ENCODE measurements at places on chromosomes 7 and 10.

GRCh38 chr10:29386342-29386999 lies 97.6 kb downstream of the LYZL1 start:
- DNase-seq = no peak

- no peak for DNase-seq
Measured at GRCh38 chr10:106935978-106936451, 228.5 kb downstream of the SORCS1 start.

DNA sequence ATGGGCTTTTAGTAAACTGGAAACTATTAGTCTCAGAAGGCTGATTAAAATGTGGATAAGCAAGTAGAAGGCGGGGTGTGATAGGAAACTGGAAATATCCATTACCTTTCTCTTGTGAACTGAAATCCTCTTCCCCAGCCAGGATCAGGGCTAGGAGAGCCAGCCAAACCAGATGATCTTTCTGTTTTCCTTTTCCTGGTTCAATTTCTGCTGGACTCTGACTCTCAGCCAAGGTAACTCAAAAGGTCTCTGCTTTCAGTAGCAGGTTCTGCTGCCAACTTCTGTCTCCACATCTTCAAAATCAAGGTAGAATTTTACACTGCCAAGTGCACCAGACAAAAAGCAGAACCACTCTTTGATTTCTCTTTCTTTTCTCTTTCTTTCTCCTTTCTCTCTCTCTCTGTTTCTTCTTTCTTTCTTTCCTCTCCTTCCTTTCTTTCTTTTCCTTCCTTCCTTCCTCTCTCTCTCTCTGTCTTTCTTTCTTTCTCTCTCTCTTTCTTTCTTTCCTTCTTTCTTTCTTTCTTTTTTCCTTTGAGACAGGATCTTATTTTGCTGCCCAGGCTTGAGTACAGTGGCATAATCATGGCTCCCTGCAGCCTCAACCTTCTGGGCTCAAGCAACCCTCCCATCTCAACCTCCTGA lies 30.8 kb downstream of the OTUD1 start:
- no peak for DNase-seq

- DNase-seq = no peak
Measured at GRCh38 chr10:116364868-116365267, 40.6 kb downstream of the CCDC172 start.

DNA sequence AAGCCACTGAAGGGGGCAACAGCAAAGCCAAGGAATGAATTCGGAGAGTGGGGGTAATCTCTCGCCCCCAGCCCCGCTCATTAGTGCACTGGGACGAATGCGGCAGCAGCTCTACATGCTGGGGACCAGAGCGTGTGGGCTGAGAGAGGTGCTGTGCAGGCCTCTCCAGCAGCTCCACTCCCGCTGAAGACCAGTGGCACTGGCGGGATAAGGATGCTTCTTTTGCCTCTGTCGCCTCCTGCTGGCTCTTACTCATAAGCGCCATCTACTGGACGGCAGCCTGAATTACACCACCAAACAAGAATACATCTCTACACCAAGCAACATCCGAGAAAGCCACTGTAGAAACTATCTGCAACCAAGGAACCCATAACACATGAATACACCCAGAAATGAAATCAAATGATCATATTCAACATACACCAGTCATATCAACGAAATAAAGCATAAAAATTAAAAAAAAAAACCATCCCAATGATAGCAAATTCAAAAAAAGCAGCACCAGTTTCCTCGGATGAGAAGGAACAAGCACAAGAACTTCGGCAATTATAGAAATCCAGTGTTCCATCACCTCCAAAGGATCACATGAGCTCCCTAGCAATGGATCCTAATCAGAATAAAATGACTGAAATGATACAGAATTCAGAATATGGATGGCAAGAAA lies 79.0 kb upstream of the TMEM168 start:
- peak; percentile 31 for DNase-seq

- no peak for DNase-seq
Measured at GRCh38 chr7:1510780-1511154, 6.6 kb upstream of the INTS1 start.

DNA sequence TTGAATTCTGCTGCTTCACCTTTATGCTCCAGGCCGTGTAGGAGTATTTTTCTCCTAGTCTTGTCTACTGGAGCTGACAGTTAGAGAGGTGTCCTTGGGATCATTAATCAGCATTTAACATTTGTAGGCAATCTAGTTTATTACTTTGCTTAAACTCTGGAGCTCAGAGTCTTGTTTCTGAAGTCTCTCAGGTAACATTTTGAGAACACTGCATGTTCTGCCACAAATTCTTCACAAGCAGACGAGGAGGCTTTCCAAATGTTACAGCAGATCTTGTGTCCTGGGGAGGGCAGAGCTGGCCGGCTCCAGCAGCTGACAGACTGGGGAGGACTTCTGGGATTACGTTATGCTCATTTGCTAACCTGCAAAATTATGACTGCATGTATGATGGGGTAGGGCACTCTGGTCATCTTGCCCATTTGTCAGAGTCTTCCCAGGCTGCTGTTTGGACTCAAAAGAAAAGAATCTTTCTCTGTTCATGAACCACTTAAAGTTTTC lies 50.5 kb downstream of the GALNT17 start:
- DNase-seq = no peak

- DNase-seq = no peak
Measured at GRCh38 chr7:93212881-93213280, 13.4 kb downstream of the HEPACAM2 start.

DNA sequence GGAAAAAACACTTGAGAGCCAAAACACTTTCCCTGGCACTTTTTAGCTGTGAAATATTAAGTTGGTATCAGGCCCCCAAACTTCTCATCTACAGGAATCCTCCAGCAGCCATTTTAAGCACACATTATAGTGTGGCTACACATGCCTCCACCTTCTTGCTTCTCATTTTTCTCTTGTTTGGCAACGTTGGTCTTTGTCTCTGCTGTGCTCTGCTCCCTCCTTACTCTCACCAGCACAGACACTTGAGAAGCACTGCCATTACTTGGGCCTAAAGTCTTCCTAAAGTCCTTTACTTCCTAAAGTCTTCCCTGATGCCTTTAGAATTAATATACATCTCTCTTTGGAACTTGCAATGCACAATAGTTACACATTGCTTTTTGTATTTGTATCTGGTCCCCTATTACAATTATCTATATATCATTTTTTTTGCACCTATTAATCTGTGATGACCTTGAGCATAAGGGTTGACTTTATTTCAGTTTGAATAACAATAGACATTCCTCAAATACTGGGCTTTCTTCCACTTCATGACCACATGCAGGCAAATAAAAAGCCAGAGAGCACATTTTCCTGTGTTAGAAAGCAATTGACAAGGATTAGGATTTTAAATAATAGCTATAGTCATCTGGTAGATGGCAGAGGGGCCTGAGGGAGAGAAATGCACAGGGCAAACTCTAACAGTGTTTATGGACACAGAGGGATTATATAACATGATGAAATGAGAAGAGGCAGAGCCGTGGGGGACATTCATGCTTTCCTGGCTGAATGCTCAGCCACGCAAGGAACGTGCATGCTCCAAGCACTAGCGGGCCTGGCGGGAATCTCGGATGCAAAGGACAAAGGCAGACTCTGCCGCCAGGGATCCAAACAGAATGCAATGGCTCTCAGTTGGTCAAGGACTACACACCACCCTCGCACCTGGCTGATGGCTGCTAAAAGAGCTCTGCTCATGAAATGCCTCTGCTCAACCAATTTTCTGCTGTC lies 99.3 kb downstream of the CDC14C start:
- no peak for DNase-seq

DNA sequence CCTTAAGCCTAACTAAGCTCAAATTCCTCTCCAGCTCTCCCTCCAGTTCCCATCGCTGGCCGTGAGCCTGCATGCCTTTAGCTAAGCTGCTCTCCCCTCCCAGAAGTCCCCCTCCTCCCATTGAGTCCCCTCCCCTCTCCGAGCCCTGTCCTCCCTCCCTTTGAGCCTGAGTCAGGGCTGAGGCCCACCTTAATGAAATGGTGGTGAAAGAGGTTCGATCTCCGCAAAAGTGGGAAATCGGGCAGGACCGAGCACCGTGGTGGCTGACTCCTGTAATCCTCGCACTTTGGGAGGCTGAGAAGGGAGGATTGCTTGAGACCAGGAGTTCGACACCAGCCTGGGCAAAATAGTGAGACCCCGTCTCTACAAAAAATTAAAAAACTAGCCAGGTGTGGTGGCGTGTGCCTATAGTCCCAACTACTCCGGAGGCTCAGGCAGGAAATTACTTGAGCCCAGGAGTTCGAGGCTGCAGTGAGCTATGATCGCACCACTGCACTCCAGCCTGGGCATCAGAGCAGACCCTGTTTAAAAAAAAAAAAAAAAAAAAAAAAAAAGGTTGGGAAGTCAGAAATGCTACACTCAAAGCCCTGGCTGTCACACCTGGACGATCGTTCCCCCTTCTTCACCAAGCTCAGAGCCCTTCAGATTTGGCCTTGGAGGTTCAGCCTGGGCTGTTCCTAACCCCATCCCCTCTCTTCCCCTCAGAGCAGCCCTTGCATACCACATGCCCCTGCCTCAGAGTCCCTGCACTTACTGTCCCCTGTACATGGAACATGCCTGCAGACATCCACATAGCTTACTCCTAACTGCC lies 995 bp upstream of the CLDN3 start:
- DNase-seq = no peak

- no peak for DNase-seq
Measured at GRCh38 chr7:108662783-108663362, 93.2 kb downstream of the DNAJB9 start.

DNA sequence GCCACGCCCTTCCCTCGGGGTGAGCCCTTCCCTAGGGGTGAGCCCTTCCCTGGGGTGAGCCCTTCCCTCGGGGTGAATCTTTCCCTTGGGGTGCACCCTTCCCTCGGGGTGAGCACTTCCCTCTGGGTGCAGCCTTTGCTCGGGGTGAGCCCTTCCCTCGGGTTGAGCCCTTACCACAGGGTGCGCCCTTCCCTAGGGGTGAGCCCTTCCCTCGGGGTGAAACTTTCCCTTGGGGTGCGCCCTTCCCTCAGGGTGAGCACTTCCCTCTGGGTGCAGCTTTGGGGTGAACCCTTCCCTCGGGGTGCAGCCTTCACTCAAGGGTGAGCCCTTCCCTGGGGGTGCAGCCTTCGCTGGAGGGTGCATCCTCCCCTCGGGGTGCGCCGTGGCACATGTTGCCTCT lies 34.6 kb upstream of the INSIG1 start:
- no peak for DNase-seq

DNA sequence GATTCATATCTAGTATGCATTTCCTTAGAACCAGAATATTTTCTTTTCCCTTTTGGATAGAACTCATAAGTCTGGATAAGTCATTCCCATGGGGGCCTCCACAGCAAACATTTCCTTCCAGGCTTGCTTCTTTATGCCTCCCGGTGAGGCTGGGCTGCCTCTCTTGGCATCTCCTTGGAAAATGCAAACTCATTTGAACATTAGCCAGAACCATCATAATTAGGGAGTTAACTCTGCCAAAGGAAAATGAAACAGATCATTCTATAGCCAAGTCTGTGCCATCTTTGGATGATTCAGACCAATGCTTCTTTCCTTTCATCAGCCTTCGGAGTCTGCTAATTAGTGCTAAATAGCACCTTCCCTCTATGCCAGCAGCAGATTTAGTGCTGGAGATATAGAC lies 81.1 kb downstream of the PLPP4 start:
- no peak for DNase-seq

- DNase-seq = no peak
Measured at GRCh38 chr10:104054430-104054829, 31.2 kb downstream of the COL17A1 start.

GRCh38 chr10:5978230-5978489 lies 817 bp upstream of the IL15RA start:
- DNase-seq = no peak

DNA sequence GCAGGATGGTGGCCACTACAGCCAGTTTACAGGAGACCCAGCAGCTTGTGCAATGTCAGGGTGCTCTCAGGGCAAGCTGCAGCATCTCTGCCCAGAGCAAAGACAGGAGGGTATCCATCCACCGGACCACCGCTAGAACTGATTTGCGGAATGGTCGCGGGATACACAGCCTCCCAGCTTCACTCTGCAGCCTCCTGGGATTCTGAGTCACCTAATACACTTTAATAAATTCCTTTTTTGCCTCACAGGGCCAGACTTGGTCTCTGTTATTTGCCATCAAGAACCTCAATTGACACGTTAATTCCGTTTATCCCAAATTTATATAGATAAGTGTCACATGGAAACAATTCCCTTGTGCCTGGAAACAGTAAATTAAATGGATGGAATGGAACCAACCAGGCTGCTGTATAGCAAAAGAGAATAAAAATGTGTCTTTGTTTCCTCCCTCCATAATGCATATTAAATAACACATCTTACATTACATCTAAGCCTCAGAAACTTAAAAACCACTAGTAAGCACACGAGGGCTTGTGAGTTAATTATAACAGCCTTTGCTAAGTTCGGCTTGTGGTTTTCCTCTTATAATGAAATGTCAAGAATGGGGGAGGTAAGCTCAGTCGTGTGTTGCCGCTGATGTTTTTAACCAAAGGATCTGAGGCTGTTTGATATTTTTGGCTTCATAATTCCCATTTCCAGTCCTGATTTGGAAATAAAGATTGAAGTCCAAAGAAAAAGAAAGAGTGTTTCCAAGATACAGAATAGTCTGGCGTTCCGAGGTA lies 52.1 kb downstream of the ADRB1 start:
- DNase-seq = no peak

- no peak for DNase-seq
Measured at GRCh38 chr7:116173051-116174028, 37.0 kb upstream of the TES start.

GRCh38 chr7:104795086-104795485 lies 218.9 kb upstream of the KMT2E start:
- DNase-seq = no peak

- DNase-seq = no peak
Measured at GRCh38 chr10:132488231-132488821, 49.3 kb upstream of the INPP5A start.

- no peak for DNase-seq
Measured at GRCh38 chr7:30937416-30937815, 25.8 kb downstream of the AQP1 start.

DNA sequence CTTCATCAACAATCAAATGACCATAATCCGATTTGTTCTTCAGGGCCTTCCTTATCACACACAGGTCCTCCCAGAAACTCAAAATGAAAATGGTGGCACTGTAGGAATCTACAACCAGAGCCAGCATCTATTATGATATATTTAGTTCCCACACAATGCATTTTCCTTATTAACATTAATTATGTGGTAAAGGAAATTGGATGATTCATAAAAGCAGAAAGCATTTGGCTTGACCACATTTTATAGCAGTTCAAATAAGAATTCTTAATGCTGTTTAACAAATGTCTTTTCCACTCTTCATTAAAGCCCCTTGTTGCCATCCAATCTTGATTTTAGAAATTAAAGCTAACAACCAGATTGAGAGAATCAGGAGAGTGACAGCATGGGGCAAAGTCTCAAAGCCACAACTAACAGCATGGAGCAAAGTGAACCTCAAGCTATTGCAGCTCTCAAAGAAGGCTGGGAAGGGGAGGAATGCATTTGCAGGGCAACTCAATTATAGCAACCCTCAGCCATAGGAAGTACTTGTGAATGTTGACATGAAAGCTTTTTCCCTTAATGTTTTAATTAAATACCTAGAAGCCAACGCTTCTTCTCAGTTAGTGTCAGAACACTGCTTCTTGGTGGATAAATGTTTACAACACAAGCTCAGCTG lies 549.1 kb downstream of the NXPH1 start:
- no peak for DNase-seq

GRCh38 chr7:47610506-47611044 lies 28.7 kb upstream of the TNS3 start:
- DNase-seq = no peak

GRCh38 chr10:62990126-62990525 lies 143.0 kb upstream of the NRBF2 start:
- DNase-seq = no peak

Measured in stimulated activated CD4-positive, alpha-beta T cell treated with anti-CD3 and anti-CD28 coated beads, TNF-alpha, amount 100 ng/mL, for 1 hour (primary cell).